ENCODE measurements at places on chromosomes 12 and 14.

DNA sequence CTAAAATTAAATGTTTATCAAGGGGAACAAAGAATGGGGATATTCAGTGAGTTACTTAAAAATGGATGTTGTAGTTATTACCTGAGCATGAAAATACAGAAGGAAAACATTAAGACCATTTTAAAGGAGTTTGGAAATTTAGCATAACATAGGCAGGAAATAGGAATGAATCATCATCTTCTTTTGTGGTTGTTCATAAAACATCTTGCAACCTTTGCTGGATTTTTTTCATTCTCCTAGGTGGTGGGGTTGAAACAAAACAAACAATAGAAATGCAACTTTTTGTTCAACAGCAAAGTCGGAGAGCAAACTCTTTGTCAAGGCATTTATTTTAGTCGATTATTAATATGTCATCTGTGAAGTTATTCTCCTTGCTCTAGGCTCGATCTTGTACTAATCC, 275.1 kb downstream of the IPO8 start:
- DNase-seq, result no peak

GRCh38 chr14:21066882-21067502, 3.1 kb upstream of the ARHGEF40 start:
- DNase-seq, result no peak

DNA sequence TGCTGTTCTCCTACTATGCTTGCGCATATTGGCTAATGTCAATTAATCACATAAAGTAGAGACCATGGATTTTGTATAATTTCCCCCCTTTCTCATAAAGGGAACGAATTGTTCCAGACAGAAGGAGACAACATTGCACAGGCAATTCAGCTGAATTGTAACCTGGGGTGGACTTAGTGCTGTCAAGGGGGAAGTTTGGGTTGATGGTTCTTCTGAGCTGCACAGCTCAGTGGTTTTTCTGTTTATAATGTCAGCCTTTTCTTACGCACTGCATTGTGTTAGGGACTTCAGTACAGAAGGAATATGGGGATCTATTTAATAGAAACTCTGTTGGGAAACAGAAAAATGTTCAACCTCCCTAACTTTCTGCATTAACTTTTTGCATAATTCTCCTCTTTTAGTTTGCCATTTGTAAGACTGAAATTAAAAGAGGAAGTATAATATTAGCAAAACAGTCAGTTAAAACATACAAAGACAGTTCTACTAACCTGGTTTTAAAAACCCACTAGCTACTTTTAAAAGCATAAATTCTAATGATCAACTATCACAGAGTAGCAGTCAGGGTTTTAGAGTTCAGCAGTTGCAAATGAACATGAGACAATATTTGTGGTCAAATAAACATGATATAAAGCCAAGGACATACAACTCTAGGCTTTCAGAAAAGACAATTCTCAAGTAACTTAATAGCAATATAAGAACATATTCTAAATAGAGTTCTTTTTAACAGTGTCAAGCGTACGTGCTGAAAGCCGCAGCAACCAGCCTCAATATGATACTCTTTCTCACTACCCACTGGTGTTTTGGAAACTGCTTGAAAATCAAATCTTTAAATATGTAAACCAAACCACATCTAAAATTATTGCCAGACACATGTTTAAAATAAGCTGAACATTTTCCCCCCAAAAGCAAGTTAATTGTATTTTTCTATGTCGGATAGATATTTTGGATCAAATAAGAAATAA, 393.0 kb downstream of the FSCB start:
- no peak for DNase-seq

DNA sequence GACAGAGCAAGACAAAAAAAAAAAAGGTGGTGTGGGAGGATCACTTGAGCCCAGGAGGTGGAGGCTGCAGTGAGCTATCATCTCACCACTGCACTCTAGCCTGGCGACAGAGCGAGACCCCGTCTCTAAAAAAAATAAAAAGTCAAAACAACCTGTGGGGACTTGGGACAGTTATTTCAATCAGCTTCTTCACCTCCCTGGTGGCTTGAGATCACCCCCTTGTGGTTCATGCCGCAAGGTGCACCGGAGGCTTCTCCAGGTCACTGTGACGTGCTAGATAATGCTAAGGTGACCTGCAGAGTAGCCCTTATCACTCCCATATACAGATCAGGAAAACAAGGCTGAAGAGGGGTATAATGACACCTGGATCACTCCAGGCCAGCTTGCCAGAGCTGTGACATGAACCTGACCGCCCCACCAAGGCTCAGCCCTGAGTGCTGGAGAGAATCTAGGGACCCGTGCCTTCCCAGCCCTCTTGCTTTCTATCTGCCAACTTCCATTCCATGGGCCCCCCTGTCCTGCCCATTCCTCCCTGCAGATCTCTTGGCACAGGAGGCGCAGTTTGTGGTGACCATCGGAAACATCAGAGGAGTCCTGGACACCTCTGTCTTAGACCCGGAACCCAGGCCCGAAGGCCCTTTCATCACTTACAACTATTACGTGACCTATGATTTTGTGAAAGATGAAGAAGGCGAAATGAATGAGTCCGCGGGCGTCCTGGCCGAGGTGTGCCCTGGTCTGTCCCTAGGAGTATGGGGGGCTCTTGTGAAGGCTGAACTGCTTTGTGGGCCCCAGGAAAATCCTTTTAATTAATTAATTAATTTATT, 8.1 kb downstream of the LRRC43 start:
- DNase-seq, result peak; percentile 82

DNA sequence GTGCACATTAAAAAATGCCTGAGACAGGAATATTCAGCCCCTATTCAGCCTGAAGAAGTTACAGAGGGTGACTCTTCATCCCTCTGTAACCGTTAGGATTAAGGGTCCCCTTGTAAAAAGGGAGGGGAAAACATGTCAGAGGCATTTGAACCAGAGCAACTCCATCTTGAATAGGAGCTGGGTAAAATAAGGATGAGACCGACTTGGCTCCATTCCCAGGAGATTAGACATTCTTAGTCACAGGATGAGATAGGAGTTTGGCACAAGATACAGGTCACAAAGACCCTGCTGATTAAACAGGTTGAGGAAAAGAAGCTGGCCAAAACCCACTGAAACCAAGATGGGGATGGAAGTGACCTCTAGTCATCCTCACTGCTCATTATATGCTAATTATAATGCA, 19.9 kb upstream of the MDM1 start:
- no peak for DNase-seq

GRCh38 chr12:130486891-130487416, 149.3 kb downstream of the PIWIL1 start:
- DNase-seq, result no peak

DNA sequence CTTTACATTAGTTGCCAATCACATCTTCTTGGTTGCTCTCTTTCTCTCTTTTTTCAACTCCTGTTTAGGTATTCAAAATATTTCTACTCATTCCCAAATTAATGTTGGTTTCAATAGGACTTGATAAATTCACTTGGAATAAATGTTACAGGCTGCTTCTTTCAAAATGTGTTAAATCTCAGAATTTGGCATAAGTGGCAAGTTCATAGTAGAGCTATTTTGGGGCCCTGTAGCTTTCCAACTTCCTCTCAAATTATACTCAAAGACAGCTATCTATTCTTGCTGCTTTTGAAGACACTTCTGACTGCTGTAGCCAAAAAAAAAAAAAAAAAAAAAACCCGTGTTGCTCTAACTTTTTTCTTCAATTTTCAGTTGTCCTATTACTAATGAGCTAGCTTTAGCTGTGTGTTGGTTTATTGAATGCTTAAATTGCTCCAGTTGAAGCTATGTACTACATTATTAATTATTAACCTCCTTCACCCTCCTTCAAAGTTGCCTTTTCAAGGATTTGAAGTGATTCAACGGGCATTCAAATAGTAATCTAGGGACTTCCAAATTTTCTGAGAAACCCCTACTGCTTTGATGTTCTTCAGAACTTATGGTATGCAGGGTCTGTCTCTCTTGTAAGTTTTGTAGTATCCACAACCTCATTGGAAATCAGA, 554.6 kb upstream of the FLRT2 start:
- DNase-seq, result no peak

GRCh38 chr14:75487155-75487671, 35.1 kb upstream of the BATF start:
- no peak for DNase-seq

DNA sequence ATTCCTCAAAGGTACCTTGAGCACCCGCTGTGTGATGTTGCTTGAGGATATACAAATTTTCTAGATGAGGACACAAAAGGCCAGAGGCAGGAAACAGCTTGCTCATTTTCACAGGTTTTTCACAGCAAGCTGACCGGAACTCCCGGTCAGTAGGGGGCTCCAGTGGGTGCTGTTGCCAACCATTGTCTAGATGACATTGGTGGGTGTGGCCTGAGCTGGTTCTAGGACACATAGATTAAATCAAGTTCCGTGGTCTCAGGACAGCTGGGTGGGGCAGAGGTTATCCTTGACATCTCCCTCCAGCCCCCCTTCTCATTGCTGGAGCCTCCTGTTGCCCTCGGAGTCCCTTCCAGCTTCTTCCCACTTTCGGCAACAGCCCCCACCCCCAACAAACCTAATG, 153.6 kb upstream of the FKBP4 start:
- peak; percentile 70 for DNase-seq

GRCh38 chr12:3041558-3042164, 35.5 kb upstream of the TSPAN9 start:
- DNase-seq, result peak; percentile 74

GRCh38 chr14:63717702-63718101, 10.2 kb downstream of the SGPP1 start:
- DNase-seq, result no peak

DNA sequence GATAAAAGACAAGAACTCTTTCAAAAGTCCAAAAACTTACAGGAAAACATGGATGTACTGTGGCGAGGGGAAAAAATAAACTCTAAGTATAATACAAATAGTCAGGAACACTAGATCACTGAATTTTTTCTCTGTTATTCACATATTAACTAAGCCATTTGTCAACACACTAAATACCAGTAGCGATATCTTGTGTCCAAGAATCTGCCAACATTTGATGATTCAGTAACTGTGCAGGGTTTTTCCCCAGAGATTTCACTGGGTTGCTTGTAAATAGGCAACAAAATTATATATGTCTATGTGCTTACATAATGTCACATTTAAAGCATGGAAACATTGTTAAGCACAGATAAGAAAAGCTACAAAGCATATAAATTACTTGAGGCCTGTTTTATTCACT, 205.9 kb downstream of the KIF21A start:
- DNase-seq, result no peak

DNA sequence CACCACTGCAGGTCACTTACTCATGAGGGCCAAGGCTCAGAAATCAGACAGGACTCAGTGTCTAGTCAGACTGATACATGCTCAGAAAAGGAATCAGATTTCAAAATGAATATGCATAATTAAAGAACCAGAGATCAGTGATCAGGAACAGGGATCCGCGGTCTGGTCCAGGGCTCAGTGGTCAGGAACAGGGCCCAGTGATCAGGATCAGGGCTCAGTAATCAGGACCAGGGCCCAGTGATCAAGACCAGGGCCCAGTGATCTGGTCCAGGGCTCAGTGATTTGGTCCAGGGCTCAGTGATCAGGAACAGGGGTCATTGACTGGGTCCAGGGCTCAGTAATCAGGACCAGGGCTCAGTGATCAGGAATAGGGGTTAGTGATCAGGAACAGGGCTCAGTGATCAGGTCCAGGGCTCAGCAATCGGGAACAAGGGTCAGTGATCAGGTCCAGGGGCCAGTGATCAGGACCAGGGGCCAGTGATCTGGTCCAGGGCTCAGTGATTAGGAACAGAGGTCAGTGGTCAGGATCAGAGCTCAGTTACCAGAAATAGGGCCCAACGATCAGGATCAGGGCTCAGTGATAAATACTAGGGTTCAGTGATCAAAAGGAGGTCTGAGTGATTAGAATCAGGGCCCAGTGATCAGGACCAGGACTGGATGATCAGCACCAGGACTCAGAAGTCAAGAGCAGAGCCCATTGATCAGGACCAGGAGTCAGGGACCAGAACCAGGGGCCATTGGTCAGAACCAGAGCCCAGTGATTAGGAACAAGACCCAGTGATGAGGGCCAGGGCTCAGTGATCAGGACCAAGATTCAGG, 175.3 kb downstream of the TMEM121 start:
- DNase-seq, result peak; percentile 55

DNA sequence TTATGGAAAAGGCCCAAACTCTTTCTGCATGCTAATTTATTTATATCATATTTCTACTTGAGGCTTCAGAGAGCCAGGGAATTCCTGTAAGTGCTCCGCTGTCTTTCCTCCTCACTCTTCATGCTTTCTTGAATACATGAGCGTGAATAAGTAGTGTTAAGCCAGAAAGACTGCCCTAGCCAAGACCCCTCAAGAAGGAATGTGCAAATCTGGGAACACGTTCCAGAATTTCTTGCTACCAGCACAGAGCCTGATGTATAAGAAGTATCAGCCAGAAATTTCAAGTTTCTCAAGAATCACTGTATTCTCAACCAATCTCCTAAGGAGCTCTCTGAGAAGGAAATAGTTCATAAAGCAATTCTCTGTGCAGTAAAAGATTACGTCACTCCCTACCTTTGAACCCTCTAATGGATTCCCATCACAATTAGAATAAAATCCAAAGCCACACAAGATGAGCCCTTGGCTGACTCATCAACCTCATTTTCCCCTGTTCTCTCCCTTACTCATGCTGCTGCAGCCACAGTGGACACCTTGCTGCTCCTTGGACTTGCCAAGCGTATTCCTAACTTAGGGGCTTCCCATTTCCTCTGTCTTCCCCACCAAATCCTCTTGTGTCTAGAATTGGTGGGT, 6.9 kb upstream of the TSPAN8 start:
- no peak for DNase-seq

All from spleen (tissue), 13 donors.